ENCODE measurements at places on chromosomes 5 and 9.

DNA sequence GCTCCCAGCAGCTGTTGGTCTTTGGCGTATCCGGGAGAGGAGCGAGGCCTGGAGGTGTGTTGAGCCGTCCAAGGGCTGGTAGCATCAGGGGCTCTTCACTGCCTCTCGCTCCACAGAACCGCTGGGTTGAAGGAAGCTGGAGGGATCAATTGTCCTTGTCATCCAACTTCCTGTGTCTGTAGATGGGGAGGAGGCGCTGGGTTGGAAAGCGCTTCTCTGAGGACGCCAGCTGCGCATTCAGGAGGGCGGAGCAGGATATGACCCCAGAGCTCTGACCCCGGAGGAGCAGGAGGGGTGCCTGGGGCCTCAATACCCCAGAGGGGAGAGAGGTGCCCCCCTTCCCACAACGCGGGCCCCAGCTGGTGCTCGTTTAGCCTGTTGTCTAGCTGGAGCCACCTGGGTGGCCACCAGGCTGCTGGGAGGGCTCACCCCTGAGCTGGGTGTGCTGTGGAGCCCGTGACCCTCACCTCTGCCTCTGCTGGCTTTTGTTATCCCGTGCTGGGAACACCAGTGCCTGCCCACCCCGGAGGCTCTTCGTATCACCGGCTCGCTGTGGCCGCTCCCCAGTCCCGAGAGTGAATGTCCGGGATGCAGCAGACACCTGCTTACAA lies 2.0 kb upstream of the DBH start:
- no peak for DNase-seq

- DNase-seq = no peak
Measured at GRCh38 chr5:52728686-52729085, 59.0 kb upstream of the ITGA1 start.

DNA sequence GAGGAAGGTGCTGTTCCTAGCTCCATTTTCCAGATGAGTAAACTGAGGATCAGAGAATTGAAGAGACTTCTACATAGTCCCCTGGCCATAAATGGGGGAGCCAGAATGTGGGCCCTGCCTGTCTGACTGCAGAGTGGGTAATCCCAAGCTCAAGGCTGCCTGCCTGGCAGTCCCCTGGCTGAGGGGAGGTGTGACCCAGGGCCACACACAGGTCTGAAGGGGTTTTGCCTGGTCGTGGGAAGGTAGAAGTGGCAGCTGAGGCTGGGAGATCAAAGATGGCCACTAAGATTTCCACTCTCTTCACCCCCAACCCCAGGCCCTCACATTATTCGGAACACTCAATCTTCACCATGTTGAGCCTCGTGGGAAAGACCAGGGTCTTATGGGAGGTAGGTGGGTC lies 176.3 kb downstream of the MACROH2A1 start:
- no peak for DNase-seq

DNA sequence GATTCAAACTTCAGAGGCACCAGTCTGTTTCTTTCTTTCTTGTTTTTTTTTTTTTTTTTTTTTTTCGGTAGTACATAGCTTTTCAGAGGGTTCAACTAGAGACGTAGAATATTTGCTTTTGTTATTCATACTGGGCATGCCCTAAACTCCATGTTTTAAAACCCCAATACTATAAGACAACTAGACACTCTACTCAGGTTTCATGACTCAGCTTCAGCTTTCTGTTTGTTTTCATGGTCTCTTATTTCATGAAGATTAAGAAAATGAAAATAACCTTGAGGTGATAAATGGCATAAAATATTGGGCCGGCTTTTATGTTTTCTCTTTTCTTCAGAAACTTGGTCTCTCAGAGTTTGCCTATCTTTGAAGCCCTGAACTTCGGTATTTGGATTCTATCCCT lies 2126.3 kb upstream of the ACO1 start:
- no peak for DNase-seq

- DNase-seq = peak; percentile 86
Measured at GRCh38 chr9:6015278-6016157, at the start of gene RANBP6. TSS of gene RANBP6 (minus strand) at chr9:6015624. CDS start at chr9:6015607, 17 bp downstream.

DNA sequence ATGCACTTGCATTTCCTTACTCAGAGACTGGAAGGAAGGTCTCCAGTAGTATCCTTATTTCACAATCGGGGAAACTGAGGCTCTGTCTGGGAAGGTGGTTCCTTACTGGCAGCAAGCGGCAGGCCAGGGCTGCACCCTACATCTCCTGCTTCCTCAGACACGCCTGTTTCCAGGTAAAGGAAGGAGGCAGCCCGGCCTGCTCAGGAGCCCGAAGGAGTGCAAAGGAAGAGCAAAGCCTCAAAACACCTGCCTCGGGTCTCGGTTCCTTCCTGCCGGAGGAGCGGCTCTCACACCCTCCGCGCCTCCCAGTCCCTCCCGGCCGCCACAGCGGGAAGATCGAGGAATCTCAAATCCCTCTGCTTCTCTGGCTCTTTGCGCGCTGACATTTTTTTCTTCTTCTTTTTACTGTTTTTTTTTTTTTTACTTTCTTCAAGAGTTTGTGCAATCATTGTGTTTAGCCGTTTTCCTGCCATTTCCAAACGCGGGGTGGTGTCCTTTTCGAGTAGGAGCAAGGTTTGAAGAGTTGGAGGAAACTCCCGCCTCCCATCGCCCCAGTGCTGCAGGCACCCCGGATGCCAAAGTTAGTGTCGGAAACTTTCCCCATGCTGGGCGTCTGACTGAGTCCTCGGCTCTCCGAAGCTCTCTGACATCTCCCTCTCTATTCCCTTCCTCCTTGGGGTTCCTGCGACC lies 1.0 kb downstream of the GGTA1 start:
- DNase-seq = no peak

DNA sequence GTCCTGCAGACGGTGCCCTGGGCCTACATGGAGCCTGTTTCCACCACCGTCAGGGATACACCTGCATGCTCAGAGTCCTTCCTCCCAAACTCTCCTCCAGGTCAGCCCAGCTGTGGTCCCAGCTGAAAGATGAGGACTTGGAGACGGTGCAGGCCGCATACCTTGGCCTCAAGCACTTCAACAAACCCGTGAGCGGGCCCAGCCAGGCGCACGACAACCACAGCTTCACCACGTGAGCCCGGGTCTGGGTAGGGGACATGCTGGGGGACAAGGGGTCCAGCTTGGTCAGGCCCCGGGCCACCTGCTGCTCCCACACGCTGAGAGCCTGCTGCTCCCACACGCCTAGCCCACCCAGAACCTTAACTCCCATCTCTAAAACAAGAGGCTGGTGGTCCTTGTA lies 16.6 kb upstream of the CARD19 start:
- DNase-seq = no peak

GRCh38 chr9:126248680-126249079 lies 77.9 kb upstream of the MVB12B start:
- DNase-seq = no peak

DNA sequence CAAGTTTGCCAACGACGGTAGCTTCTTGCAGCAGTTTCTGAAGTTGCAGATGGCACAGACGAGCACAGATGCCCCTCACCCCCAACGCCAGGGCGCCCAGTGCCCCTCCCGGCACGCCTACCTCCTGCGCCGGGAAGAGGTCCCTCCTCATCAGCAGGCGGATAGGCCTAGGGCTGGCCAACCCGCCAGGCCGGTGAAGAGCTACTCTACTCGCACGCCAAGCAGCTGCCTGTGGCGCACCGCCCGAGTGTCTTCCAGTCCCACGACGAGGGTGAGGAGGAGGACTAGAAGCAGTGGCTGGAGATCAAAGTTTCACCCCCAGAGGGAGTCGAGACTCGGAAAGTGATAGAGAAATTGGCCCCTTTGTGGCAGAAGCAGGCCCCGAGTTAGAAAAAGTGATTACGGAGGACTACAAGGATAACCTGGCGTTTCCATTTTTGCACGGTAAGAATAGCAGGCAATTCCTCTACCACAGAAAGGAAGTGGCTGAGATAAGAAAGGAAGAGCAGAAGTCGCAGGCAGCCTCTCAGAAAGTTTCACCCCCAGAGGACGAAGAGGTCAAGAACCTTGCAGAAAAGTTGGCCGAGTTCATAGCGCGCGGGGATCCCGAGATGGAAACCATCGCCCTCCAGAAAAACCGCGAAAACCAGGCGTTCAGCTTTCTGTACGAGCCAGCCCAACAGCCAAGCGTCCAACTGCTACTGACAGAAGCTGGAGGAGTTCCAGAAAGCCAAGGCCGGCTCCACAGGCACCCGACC lies 170.4 kb downstream of the HINT1 start:
- DNase-seq = no peak

- DNase-seq = no peak
Measured at GRCh38 chr5:92328584-92329259, 945.6 kb upstream of the ARRDC3 start.

- DNase-seq = no peak
Measured at GRCh38 chr9:92696619-92697018, 26.7 kb upstream of the IPPK start.

DNA sequence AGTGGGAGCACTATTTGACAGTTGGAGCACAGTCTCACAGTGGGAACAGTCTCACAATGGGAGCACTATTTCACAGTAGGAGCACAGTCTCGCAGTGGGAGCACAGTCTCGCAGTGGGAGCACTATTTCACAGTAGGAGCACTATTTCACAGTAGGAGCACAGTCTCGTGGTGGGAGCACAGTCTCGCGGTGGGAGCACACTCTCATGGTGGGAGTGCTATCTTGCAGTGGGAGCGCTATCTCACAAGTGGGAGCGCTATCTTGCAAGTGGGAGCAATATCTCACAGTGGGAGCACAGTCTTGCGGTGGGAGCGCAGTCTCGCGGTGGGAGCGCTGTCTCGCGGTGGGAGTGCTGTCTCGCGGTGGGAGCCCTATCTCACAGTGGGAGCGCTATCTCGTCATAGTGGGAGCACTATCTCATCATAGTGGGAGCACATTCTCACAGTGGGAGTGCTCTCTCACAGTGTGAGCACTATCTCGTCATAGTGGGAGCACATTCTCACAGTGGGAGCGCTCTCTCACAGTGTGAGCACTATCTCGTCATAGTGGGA lies 56.1 kb downstream of the MED10 start:
- DNase-seq = no peak

- DNase-seq = no peak
Measured at GRCh38 chr5:115510145-115510645, 34.4 kb downstream of the FEM1C start.

- no peak for DNase-seq
Measured at GRCh38 chr5:71481441-71481840, 26.0 kb downstream of the BDP1 start.

DNA sequence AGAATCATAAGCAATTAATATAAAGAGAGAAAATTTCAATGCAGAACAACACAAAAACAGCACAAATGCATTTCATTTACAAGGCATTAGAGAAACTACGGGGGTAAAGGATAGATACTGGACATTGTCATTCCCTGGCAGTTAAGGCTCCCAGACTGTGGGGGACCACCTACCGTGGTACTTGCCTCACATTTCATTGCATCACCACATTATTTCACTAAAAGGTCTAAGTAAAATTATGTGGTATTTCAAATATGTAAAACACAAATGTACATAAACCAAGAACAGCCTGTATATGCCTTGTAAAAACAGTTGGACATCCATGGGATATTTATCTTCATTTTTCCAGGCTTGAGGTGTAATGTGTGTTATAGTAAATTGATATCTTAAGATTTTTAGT lies 571.2 kb upstream of the ZNF462 start:
- no peak for DNase-seq

DNA sequence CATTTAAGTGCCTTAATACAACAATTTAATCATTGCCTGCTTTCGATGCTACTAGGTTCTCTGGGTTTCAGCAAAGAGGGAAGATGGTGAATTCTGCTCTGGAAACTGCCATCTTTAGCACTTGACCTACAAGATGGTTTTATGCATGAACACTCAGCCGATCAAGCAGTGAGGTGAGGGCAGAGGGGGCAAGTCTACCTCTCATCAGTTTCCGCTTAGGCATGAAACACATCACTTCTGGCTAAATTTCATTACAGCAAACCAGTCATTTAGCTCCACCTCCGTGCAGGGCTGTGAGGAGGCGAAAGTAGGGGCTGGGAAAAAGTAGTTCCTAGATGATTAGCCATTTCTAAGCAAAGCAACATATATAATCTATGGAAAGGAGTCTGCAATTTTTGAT lies 1018.0 kb downstream of the CDH18 start:
- DNase-seq = no peak

- DNase-seq = peak; percentile 14
Measured at GRCh38 chr5:60945813-60946187, 795 bp downstream of the NDUFAF2 start.

DNA sequence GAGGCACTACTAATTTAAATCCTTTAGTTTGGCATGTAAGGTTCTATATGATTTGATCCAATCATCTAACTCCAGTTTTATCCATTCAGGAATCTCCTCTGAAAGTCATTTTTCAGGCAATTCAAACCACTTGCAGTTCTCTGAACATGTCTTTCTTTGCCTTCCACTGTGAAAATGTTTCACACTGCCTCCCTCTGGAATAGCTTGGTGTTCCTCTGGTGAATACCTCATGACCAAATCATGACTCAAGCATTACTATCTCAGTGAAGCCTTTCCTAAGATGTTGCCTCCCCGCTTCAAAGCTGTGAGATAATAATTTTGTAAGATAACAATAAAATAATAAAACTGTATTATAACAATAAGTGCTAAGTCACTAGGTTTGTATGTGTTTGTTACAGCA lies 981.1 kb downstream of the DTWD2 start:
- DNase-seq = no peak

GRCh38 chr9:89323390-89323789 lies 5.1 kb downstream of the SECISBP2 start:
- no peak for DNase-seq

GRCh38 chr5:115577741-115578140 lies 24.5 kb downstream of the TICAM2 start:
- DNase-seq = no peak

DNA sequence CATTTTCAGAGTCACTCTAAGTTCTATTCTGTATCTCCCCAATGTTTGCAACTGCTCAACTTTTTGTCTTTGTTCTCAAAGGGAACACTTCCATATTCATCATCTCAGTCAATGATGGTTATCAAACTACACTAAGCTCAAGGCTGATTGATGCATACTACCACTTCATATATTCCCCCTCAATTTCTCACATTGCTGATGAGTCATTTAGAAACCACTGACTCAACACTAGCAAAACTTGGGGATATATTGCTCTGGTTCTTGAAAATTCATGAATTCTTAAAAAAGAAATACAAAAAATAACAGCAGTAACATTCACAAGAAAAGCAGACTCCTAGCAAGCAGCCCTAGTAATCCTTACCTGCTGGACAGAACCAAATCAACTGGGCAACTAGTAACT lies 52.2 kb downstream of the ABHD17B start:
- DNase-seq = no peak

DNA sequence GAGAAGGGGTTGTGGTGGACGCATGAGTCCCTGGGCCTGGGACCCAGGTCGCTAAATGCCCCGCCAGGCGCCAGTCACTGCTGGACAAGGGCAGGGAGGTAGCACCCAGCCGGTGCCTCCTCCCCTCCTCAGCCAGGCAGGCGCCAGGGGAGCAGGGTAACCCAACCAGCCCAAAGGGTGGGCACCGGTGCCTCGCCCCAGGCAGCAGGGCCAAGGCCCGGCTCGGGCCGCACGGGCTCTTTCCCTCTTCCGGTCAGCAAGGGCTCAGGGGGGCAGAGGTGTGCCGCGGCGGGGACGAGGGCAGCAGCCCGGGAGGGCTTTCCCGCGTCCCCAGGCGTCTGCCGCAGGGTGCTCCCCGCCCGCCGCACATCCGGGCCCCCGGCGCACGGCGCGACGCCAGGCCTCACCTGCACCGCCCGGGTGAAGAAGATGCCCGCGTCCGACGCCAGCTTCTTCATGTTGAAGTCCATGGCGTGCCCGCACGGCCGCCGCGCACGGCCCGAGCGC lies 393 bp downstream of the SH3GLB2 start:
- no peak for DNase-seq

GRCh38 chr5:7754997-7755596 lies 95.8 kb downstream of the CFAP90 start:
- no peak for DNase-seq
